ENCODE measurements at places on chromosomes 3 and 15.

DNA sequence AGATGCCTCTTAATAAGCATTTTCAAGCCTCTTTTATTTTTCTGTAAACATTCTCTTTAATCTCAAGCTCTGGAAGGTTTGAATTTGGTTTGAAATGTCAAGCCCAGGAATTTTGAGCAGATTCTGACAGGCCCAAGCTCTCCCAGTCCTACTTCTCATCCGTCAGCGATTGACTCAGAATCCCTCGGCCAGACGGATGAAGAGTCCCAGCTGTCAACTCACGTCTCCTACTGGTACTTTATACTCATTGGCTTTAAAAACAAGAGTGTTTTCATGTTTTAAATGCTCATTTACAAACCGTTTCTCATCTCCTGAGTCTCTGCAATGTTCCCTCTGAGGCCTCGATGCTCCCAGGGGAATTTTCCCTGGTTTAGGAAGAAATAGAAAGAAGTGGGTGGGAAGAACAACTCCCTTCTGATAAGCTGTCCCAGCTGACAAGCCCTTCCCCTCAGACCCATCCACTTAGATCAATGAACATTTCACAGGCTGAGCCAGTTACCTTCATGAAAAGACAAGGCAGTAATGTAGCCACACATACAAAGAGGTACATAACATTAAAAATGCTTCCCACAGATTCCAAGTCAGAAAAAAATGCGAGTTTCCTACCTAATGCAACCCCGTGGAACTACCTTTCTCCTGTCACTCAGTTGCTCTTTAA lies 478.2 kb upstream of the DPH6 start:
- no peak for DNase-seq

DNA sequence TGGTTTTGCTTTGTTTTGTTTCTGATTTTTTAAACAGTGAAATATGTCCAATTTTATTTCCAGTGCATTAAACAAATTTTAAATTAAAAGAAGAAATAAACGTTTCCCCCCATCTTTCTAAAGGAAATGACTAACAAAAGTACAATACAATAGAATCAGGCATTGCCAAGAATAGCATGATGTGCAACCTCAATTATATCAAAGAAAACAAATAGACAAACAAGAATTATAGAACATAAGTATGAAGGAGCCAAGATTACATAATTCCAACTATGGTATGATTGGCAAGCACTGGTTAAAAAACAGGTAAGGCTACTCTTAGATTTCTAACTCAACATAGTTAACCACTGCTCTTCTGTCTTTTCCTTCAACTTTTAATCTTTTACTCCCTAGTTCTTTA lies 26.4 kb downstream of the TIGIT start:
- DNase-seq = no peak

GRCh38 chr3:56491566-56491965 lies 23.3 kb upstream of the ERC2 start:
- DNase-seq = no peak

DNA sequence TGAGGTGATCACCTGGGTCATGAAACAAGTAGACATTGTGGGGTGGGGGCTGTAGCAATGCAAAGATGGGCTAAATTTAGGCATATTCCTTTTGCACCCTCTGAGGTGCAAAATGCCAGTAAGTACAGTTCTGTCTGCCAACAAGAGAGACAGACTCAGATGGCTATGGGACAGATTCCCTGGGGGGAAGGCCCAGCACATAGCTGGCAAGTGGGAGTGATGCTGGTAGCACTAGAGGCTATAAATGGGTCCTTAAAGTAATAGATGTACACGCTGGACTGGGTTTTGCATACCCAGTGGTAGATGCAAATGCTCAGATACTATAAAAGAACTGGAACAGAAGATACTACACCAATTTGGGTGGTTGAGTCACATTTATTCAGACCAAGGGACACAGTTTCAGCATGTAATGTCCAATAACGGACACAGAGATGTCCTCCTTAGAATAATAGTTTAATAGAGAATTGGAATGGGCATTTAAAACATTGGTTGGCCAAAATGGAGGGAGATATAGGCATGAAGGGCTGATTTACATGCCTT lies 67.4 kb upstream of the RNU6-1 start:
- no peak for DNase-seq

GRCh38 chr3:28295898-28296490 lies 52.5 kb upstream of the ZCWPW2 start:
- DNase-seq = no peak

GRCh38 chr3:40872258-40872920 lies 326.9 kb upstream of the CTNNB1 start:
- no peak for DNase-seq

GRCh38 chr3:193317682-193318300 lies 60.8 kb downstream of the ATP13A5 start:
- no peak for DNase-seq

DNA sequence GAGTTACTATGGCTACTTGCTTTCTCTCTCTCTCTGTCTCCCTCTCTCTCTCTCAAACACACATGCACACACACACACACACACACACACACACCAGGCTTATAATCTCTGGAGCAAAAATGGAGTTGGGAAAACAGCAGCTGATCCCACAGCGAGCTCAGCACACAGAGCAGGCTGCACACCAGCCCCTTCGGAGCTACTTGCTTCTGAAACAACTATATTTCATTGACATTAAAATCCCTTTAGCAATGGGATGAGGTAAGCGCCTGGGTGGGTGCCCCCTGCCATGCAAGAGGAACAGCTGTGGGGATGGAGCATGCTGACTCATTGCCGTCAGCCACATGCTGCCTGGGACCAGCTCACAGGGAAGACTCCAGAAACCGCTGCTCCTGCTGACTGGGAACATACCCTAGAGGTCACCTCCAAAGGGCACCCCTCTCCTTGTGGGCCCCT lies 45.7 kb downstream of the B3GNT5 start:
- no peak for DNase-seq

GRCh38 chr3:30733696-30734095 lies 127.3 kb downstream of the TGFBR2 start:
- DNase-seq = no peak

DNA sequence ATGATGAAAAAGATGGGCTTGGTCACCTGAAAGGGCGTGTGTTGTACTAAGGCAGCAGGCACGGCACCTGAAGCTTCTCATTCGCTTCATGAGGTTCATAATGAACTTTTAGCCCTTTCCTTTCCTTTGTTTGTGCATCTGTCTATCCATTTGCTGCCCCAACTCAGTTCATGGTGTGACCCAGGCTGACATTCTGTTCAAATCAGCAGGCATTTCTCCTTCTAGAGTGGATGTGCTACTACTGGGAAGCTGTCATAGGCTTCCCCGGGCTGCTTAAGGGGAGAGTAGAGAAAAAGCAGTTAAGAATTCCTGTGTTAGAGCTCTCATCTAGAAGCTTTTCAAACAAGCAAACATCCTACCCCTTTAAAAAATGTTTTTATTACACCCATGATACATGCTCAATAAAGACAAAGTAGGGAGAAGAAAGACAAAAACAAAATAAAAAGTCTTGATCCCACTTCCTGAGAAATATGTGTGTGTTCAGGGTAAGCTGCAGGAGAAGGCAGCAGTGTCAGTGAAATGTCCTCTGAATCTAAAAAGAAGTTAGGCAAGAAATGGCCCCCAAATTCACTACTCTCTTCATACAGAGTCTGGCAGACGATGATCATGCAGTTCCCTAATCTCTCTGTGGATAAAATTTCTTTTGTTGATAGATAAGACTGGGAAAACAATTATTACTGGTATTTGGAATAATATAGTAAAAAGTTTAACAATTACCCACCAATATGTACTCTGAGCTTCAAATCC lies 136.9 kb upstream of the PFN2 start:
- DNase-seq = no peak

GRCh38 chr15:88484682-88485331 lies 17.3 kb downstream of the MRPS11 start:
- DNase-seq = no peak

DNA sequence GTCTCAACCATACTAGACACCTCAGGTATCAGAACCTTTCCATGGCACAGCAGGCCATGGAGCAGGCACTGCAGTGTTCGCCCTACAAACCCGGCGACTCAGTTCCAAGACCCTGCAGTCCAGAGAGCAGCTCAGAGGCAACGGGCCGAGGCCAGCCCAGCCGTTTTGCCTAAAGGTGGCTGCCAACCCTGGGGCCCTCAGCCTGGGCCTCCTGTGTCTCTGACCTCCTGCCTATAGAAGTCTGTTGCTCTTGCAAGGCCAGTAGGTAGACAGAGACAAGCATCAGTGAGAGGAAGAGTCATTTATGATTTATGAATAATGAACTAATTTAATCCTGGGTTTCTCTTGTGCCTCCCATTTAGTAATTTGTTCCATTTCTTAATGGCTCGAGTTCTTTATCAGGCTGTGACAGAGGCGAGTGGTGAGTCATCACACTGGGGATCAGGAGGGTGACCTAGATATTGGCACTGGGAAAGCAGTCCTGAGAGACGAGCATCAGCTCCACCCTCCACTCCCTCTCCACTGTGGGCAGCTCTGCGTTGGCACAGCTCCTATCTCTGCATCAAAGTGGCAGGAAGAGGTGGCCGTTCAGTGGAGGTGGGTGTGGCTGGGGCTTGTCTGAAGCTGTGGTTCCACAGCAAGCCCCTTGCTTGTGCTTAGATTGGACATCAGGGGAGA lies 79.8 kb downstream of the ABHD5 start:
- DNase-seq = no peak

DNA sequence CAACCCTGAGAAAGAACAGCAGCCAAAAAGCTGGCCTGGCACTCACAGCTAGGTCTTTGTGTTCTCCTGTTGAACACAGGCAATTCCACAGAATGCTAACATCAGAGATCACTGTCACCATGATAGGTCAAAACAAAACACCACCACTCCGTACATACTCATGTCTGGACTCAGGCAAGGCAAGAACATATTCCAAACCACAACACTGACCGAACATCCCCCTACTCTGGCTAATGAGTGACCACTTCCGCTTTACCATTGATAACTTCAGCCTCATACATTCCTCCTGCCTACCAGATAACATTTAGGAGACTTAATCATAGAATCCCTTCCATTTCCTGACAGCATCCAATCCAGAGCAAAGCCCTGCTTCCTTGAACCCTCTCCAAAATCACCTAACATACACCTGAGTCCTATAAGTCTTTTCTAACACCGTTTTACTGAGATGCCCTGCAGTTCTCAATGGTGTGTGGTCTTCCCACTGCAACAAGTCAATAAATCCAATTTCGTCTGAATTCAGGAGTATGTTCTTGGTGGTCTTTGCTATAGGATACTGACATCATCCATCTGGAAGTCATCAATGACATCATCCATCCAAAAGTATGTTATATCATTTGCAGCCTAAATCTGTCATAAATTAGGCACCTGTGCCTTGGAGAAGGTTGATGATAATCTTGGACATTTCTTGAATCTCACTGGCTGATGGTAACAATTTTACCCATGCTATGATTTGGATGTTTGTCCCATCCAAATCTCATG lies 23.7 kb downstream of the RIOX2 start:
- no peak for DNase-seq

DNA sequence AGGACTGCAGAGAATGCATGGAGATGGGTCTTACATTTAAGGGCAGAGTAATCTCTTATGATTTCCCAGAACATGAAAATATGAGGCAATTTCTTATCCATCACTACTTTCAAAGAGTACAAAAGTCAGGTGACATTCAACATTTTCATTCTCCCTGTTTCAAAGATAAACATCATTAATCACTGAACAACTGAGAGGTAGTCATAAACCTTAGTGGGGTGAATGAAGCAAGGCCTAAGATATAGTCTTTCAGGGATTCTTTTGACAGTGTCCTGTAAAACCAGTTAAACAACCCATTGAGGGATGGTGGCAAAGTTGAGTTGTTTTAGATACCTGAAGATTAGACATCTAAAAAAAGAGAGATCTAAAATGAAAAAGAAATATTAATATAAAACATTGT lies 271.6 kb upstream of the CBLB start:
- DNase-seq = no peak

DNA sequence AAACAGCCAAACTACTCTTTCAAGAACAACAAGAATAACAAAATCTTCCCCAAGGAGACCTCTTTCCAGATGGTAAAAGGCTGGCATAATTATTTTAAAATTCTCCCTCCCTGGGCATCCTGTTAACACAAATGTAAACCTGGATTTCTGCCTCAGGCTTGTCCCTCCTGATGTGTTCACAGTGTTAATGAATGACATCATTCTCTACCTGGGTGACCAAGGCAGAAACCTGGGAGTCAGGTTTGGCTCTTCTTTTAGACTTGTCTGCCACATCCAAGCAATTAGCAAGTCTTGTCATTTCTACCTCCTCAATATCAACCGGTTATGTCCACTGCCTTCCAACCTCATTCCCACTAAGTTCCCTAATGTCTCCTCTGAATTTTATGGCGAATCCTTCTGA lies 368.7 kb upstream of the TBL1XR1 start:
- DNase-seq = no peak

DNA sequence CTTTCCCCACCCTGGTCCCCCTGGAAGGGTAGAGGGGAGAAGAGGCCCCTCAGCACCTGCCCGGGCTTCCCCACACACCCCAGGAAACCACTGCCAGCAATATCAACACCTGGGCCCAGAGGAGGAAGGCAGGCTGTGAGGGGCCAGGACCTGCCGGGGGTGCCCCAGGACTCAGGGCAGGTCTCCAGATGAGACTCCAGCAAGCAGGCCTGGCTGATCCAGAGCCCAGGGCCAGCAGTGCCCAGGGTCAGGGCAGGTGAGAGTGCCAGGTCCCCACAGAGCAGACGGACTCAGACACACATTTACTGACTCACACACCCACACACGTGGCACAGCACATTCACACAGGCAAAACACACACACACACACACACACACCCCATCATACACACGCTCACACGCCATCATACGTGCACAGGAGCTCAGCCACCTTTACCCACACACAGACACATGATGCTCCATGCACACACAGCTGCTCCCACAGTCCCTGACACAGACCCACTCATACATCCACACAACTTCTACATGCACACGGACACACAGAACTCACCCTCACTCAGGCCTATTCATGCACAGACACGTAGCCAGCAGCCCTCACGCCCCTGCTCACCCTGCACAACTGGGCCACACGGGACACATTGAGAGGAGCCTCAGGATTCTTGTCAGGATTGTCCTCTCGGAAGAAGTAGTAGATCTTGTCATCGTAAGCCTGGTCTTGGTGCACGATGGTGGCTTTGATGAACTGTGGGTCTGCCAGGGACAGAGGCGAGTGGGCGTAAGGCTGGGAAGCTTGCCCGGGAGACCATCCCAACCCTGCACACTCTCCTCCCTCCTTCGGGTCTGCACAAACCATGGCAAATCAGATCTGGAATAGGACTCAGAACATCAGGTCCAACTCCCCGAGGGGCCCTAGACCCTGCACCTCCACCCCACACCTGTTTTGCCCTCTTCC lies 17.5 kb downstream of the SEMA7A start:
- DNase-seq = no peak

DNA sequence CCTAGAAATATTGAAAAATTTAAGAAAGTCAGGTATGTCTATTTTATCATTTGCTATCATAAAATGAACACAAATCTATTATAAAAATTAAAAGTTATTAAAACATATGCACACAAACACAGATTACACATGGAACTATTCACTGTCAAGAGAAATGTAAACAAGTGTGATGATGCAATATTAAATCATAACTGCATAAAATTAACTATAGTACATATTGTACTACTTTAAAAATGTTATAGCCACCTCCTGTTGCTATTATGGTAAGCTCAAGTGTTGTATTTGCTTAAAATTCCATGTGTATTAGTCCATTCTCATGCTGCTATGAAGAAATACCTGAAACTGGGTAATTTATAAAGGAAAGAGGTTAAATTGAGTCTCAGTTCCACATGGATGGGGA lies 54.7 kb upstream of the CMC1 start:
- no peak for DNase-seq

GRCh38 chr15:29770796-29771195 lies 51.5 kb downstream of the TJP1 start:
- DNase-seq = no peak

Measured in stimulated activated CD8-positive, alpha-beta memory T cell treated with anti-CD3 and anti-CD28 coated beads, Interleukin-7, amount 100 ng/mL, for 24 hours (primary cell).